ENCODE measurements at places on chromosomes 6 and 20. TPM values are rescaled to one million over a fixed set of nuclear protein-coding genes. Genes with fewer than 3 reads are reported as not detected.

The CCHCR1 gene
- 18.1 TPM for total RNA-seq

The ROS1 gene
- total RNA-seq, result 0.10 TPM

The LY6G6C gene
- total RNA-seq, result 20.4 TPM

The OR12D3 gene
- total RNA-seq, result not detected

The GTSF1L gene
- not detected for total RNA-seq

The MYLK2 gene
- 6.1 TPM for total RNA-seq

The SLC22A16 gene
- 2.0 TPM for total RNA-seq

The KCNB1 gene
- 2.4 TPM for total RNA-seq

The OARD1 gene
- total RNA-seq, result 12.1 TPM

The PTCRA gene
- total RNA-seq, result not detected

The WFDC5 gene
- total RNA-seq, result 5.2 TPM

The ARFGEF3 gene
- total RNA-seq, result 1.1 TPM

The VGLL2 gene
- total RNA-seq, result 2.8 TPM

The CDC5L gene
- total RNA-seq, result 23.3 TPM

The NOL4L gene
- 4.3 TPM for total RNA-seq

The ZBTB46 gene
- total RNA-seq, result 8.3 TPM

The PACRG gene
- total RNA-seq, result 5.5 TPM

The KIF3B gene
- 15.1 TPM for total RNA-seq

The DEFB110 gene
- total RNA-seq, result not detected

The SAMHD1 gene
- total RNA-seq, result 48.8 TPM

The MAP1LC3A gene
- total RNA-seq, result 18.1 TPM

The PROCR gene
- total RNA-seq, result 26.7 TPM

The C6orf52 gene
- total RNA-seq, result not detected

The NKX2-2 gene
- not detected for total RNA-seq

The SLC52A3 gene
- 1.5 TPM for total RNA-seq

The KIAA1755 gene
- total RNA-seq, result 1.3 TPM

The MMP24 gene
- total RNA-seq, result 0.39 TPM

The CAPN11 gene
- total RNA-seq, result 0.89 TPM

The MYH7B gene
- 3.1 TPM for total RNA-seq

The PRKN gene
- 5.2 TPM for total RNA-seq

The ANKRD66 gene
- not detected for total RNA-seq

The ADA gene
- 5.5 TPM for total RNA-seq

The PPP1R18 gene
- 22.2 TPM for total RNA-seq

The HDGFL1 gene
- total RNA-seq, result not detected

The REPS1 gene
- total RNA-seq, result 66.1 TPM

The BTBD9 gene
- 15.0 TPM for total RNA-seq

The COL10A1 gene
- 0.10 TPM for total RNA-seq
